ENCODE measurements at places on chromosomes 12 and 14.

- no peak for DNase-seq
Observed at GRCh38 chr12:67515679-67516340, 132.7 kb upstream of the DYRK2 start.

DNA sequence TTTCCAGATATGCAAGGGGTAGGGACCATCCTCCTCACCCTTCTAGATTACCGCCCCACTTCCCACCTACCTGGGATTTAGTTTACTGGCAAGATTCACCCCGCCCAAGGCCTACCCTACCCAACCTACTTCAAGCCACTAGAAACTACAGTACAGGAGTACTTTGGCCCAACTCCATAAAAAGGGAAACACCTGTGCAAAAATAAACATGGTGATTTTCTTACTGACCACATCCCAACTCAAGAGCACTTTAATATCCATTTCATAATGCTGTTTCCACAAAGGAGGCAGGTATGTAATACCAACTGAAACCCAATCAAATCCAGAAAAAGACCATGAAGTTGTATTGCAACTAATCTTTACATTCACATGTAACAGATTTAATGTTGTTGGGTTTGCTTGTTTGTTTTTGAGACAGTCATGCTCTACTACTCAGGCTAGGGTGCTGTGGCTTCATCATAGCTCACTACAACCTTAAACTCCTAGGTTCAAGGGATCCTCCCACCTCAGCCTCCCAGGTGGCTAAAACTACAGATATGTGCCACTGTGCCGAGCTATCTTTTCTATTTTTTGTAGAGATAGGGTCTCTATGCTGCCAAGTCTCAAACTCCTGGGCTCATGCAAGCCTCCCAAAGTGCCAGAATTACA is 41.7 kb upstream of the RAP1B start:
- DNase-seq: no peak

DNA sequence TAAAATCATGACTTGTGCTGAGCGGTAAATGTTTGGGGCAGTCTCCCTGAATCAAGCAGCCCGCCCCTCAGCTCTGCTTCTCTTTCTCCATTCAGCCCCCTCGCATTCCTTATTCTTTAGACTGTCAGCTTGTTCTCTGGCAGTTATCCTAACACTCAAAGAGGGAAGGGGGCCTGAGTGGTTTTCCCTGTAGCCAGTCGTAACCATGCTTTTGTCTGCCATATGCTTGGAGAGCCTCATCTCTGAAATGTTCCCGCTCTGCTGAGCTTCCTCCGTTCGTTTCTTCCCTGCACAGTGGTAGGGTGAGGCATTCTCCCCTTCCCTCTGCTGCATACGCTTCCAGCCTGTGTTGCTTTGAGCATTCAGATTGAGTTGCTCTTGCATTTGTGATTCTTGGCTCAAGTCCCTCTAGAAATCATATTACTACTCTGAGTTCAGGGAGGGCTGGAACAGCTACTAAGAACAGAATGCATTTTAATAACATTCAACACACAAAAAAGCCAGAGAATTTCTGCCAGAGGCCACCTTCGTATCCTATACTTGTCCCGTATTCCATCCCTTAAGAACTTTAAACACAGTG is 119.7 kb downstream of the FBXL14 start:
- DNase-seq: no peak

DNA sequence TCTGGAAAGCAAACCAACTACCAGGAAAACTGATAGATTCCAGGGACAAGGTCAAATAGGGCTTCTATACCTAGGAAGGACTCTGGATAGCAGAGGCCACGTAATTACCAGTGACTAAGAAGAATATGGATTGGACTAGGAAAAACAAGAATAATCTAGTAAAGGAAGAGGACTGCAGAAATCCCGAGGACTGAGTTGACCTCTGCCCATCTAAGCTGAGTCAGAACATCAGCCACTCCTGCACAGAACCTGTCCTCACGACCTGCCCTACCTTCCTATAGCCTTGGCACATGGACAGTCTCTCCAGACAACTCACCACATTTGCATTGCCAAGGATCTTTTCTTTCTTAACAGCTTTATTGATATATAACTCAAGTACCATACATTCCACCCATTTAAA is 2.3 kb downstream of the OR6J1 start:
- no peak for DNase-seq

Data from activated CD4-positive, CD25-positive, alpha-beta regulatory T cell treated with anti-CD3 and anti-CD28 coated beads, Interleukin-2, amount 50 U/mL, for 72 hours (primary cell).